ENCODE measurements at places on chromosomes 5 and 9. TPM values are rescaled to one million over a fixed set of nuclear protein-coding genes. Genes with fewer than 3 reads are reported as not detected.

ITK gene
- total RNA-seq: 4.4 TPM

ELOVL7 gene
- total RNA-seq: 3.9 TPM

GCNT4 gene
- 2.3 TPM for total RNA-seq

CXCL14 gene
- 1,054 TPM for total RNA-seq

TAF11L10 gene
- not detected for total RNA-seq

CCL28 gene
- 4.0 TPM for total RNA-seq

RFESD gene
- 1.6 TPM for total RNA-seq

LCN1 gene
- total RNA-seq: not detected

CAMSAP1 gene
- 25.0 TPM for total RNA-seq

MLANA gene
- not detected for total RNA-seq

PCDHB14 gene
- total RNA-seq: 5.9 TPM

TPPP gene
- 2.9 TPM for total RNA-seq

CDC20B gene
- not detected for total RNA-seq

SPATA31A3 gene
- not detected for total RNA-seq

STKLD1 gene
- 3.9 TPM for total RNA-seq

CCDC187 gene
- total RNA-seq: not detected

MYORG gene
- 6.4 TPM for total RNA-seq

PTGER4 gene
- 31.5 TPM for total RNA-seq

FBP2 gene
- total RNA-seq: not detected
